ENCODE measurements at places on chromosomes 12 and 14.
A peak's percentile ranks its signal among the peaks of the same experiment; 100 is the strongest.

DNA sequence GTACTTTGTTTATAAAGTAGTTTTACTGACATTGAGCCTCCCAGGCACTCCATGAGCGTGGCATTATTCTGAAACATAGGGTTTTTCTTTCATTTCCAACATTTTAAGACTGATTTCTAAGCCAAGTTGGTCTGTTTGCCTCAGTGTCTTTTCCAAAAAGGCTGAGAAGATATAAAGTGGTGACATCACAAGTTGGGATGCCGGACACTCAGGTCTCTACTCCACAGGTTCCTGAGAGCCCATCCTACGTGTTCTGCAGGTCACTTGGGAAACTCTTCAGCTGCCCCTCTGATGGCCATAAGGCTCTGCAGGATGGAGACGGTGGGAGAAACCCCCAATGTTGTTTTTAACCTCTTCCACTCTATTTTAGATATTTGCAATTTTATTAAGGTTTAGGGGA lies 6.0 kb downstream of the RFX4 start:
- no peak for DNase-seq

DNA sequence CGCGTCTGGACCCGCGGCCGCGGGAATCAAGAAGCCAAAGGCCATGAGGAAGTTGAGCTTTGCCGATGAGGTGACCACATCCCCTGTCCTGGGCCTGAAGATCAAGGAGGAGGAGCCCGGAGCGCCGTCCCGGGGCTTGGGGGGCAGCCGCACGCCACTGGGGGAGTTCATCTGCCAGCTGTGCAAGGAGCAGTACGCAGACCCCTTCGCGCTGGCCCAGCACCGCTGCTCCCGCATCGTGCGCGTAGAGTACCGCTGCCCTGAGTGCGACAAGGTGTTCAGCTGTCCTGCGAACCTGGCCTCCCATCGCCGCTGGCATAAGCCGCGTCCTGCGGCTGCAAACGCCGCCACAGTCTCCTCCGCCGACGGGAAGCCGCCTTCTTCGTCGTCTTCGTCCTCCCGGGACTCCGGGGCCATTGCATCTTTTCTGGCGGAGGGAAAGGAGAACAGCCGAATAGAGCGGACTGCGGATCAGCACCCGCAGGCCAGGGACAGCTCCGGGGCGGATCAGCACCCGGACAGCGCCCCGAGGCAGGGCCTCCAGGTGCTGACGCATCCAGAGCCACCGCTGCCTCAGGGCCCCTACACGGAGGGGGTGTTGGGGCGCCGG lies 1.0 kb downstream of the INSM2 start:
- peak; percentile 40 for DNase-seq

- no peak for DNase-seq
Observed at GRCh38 chr14:73833034-73833433, 18.6 kb upstream of the PTGR2 start.

GRCh38 chr12:128729628-128730121 lies 94.1 kb downstream of the SLC15A4 start:
- DNase-seq = no peak

GRCh38 chr12:29073631-29074239 lies 75.3 kb upstream of the FAR2 start:
- no peak for DNase-seq

- DNase-seq = no peak
Observed at GRCh38 chr12:76863005-76863670, 15.7 kb downstream of the CSRP2 start.

DNA sequence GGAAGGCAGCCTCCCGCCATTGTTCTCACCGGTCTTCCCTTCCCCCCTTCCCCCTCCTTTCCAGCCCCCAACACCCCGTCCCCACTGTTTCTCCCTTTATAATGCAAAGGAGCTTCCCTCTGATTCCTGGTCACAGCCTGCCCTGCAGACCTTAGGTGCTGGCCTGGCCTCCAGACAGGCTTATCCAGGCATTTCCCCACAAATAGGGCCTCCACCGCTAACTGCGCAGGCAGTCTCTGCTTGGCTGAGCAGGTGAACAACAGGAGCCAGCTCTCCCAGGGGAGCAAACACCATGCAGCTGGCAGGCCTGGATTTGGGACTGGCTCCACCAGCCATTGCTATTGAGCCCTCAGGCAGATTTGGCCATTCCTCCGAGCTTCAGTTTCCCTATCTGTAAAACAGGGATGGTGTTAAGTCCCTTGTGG lies 46.0 kb downstream of the SMIM41 start:
- no peak for DNase-seq
